ENCODE measurements at places on chromosomes 6 and 20.

- no peak for DNase-seq
Observed at GRCh38 chr6:157490611-157491269, 109.8 kb downstream of the ZDHHC14 start.

GRCh38 chr20:22949331-22950109 is 85.6 kb upstream of the SSTR4 start:
- no peak for DNase-seq

GRCh38 chr20:37816003-37816402 is 86.9 kb upstream of the VSTM2L start:
- peak; percentile 12 for DNase-seq

- no peak for DNase-seq
Observed at GRCh38 chr20:44942264-44942973, 17.8 kb downstream of the TOMM34 start.

GRCh38 chr6:16006681-16007080 is 122.2 kb upstream of the MYLIP start:
- DNase-seq = no peak

DNA sequence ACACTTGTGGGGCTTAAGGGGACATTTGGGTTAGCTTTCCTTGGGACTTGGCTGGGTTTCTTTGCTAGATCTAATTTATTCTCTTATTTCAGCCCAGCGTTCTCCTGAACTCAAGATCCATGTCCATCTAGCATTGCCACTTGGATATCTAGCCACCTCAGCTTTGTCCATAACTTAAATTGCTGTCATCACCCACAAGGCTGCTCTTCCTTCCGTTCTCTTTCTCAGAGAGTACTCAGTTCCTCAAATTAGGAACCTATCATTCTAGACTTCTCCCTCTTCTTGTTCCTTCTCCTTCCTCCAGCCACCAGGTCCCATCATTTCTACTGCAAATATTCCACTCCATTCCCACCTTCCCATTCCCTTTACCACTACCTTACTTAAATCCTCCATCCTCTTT is 4.3 kb downstream of the SMIM26 start:
- DNase-seq = no peak

DNA sequence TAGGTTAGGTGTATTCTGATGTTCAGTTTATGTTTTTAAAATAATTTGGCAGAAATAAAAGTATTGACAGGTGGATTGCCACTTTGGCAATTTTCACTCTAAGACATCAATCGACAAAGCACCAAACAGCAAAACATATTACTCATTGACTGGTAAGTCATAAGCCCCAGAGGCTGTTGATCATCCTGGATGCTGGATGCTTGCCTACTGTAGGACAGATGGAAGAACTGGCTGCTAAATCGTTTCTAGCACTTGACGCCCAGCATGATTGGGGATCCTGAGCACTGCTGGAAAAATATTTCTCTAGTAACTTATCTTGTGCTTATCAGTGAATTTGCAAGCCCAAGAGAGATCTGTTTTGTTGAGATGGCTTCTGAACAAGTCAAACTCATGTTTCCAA is 1001.9 kb upstream of the FLRT3 start:
- no peak for DNase-seq

DNA sequence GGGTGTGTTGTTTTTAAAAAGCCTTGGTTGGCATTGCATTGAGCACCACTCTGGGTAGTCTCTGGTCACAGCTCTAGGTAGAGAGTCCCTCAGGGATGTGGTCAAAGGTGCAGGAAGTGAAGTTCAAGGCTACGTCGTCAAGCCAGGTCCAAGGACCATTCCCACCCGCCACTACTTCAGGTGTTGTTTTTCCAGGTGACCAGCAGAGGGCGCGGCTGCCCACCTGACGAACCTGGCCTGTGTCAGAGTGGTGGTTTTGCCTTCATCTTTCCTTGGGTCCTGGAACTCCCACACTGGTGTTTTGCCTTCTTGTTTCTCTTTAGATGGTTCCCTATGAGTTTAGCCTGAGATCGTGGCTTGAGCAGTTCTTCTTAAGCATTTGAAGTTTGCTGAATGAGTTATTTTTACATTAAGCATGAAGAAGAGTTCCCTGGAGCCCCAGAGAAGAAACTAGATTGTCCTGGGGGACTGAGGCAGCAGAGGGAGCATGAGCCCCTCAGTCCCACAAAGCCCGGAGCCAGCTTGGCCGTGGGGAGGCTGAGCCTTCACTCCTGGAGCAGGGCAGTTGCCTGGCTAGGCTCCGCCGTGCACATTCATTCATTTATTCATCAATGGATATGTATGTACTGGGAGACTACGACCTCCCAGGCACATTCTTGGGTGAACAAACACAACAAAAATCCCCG is 5.6 kb upstream of the PHACTR3 start:
- DNase-seq = no peak

DNA sequence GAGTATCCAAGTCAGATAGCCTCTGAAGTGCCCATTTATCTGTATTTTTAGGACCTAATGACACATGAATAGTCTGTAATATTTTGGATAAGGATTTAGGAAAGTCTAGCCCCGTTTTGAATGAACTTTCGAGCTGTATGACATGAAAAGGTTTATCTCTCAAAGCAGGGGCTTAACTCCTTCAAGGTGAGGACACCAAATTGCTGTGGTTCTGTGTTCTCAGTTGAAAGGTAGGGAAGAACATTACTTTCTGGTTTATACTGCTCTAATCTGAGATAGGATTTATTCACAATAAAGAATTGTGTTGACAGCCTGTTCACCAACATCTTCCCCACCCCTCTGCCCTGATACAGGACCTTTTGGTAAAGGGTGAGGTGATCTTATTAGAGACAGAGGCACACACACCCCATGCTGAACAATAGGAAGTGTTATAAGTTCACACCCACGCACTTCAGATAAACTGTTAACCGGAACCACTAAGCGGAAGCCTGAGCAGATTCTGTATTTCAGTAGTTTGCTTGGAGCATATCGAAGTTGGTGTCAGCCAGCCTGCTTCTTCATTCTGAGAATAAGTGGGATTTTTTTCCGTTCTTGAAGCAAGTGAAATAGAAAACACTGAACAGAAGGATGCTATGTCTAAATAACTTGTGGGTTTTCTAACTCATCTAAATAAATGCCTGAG is 223.3 kb downstream of the TMEM242 start:
- DNase-seq = no peak

DNA sequence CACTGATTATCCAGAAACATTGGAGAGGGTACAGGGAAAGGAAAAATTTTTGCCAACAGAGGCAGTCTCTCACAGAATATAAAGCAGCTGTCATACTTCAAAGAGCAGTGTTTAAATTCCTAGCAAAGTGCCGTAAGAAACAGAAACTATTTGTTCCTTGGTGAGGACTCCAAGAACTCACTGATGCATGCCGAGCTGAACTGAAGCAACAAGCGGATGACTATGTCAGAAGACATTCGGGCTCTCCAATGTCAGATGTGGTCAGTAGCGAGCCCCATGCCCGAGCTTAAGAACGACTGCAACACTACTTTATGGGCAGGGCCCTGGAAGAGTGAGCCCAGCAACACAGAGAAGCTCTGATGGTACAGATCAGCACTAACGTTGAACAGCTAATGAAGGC is 54.7 kb downstream of the OR2B6 start:
- no peak for DNase-seq

- no peak for DNase-seq
Observed at GRCh38 chr6:37368961-37369320, 15.2 kb downstream of the RNF8 start.

DNA sequence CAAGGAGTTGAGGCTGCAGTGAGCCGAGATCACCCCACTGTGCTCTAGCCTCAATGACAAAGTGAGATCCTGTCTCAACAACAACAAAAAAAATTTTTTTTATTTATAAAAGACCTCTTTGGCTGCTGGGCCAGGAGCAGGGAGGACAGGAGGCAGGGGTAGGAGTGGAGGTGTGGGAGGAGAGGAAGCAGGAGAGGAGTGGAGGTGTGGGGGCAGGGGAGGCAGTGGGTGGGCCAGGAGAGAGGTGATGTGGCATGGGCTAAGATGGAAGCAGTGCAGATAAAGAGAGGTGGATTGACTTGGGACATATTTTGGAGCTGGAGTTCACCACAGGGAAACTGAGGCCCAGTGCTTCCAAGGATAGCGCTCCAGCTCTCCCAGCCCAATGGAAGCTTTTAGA is 13.4 kb upstream of the CSNK2A1 start:
- DNase-seq = no peak

GRCh38 chr20:63828951-63829350 is 2.1 kb downstream of the ZBTB46 start:
- no peak for DNase-seq

DNA sequence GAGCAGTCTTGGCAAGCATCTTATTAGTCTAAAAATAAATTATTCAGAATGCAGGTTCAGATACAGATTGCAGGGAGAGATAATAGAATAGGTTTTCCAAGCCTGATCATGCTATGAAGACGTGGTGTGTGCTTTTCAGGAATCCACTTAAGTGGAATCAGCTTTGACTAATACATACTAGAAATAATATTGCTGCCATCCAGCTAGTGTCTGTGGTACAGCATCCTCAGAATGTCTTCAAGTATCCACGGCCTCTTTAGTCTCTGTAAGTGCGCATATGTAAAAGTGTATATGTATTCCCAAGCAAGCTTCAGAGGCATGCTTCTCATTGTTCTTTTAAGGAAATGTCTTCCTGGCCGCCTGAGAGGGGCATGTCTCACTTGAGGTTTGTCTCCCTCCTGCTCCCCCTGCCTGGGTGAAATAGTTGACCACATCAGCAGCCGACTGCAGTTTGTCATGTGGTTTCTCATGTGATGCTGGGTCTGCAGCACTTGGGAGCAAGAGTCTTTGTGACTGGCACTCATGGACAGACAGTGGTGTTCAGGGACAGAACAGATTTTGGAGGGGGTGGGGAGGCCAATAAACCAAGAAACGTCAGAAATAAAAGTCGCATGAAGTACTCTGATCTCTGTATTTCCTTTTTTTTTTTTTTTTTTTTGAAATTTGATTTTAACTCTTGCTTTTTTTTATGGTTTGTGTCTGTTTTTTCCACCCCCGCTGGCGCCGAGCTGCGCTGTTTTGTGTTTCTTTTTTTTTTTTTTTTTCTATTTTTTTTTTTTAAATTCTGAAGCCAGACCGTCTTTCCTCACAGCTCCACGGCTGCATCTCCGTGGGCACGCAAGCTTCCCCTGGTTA is 150.8 kb downstream of the PRL start:
- DNase-seq = peak; percentile 12

GRCh38 chr6:35629876-35630378 is 58.8 kb downstream of the FKBP5 start:
- no peak for DNase-seq
